Thymus (tissue), 14 donors: ENCODE measurements at places on chromosomes 6 and 20. TPM values are rescaled to one million over a fixed set of nuclear protein-coding genes. Genes with fewer than 3 reads are reported as not detected.

GRCh38 chr6:155411154-155412052 lies 44.2 kb downstream of the NOX3 start:
- H3K4me1 ChIP-seq: no peaks in the 10 kb centered on the region
- no peak overlapping the region for H3K27ac ChIP-seq
- no peak overlapping the region for H3K4me3 ChIP-seq
- H3K36me3 ChIP-seq: no peaks in the 10 kb centered on the region
- no peaks in the 10 kb centered on the region for H3K27me3 ChIP-seq

DNA sequence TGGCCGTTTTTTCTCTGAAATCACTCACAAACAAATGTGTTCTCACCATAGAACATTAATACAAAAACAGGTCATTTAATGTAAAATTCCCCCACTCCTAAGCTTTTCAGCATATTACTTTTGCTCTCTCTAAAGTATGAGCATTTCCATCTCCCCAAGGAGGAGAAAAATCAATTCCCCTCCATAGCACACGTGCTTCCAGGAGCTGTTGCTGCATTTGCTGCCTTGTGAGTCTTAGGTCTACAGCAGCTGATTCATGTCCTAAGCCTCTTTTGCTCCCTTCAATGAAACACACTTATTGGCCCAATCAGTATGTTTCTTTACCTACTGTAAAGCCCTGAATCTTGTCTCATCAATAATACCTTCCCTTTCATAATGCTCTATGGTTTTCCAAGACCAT lies 6.4 kb upstream of the COL9A1 start:
- no peaks in the 10 kb centered on the region for H3K4me1 ChIP-seq

GRCh38 chr20:44129911-44130718 lies 56.9 kb downstream of the JPH2 start:
- no peaks in the 10 kb centered on the region for H3K4me1 ChIP-seq
- no peak overlapping the region for H3K27ac ChIP-seq
- DNase-seq: no peak
- H3K27me3 ChIP-seq: peaks cover 2% of the 10 kb centered on the region
- no peak overlapping the region for H3K4me3 ChIP-seq
- H3K36me3 ChIP-seq: no peaks in the 10 kb centered on the region

DNA sequence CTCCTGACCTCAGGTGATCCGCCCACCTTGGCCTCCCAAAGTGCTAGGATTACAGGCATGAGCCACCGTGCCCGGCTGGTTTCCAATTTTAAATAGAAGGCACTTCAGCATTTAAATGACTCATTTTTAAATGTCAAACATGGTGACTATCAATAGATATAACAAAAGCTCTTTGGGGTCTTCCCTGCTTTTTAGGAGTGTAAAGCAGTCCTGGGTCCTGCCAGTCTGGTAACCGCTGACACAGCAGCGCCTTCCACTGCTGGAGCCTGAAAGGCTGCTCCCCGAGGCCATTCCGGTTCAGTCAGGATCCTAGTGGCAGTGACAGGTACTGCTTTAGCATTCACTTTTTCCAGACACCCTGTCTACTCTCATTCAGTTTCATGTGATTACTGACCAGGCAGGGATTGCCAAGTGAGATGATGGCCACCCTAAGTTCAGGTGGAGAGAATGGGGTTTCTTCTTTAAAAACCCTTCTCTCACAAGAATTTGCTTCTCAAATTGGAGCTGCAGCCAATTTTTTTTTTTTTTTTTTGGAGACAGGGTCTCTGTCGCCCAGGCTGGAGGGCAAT lies 5.1 kb downstream of the DIDO1 start:
- H3K4me3 ChIP-seq: no peak overlapping the region
- no peaks in the 10 kb centered on the region for H3K27me3 ChIP-seq
- DNase-seq: no peak
- no peak overlapping the region for H3K27ac ChIP-seq
- no peaks in the 10 kb centered on the region for H3K36me3 ChIP-seq
- peaks cover 80% of the 10 kb centered on the region for H3K4me1 ChIP-seq

- H3K36me3 ChIP-seq: no peaks in the 10 kb centered on the region
- no peak for DNase-seq
- H3K27me3 ChIP-seq: no peaks in the 10 kb centered on the region
- H3K4me1 ChIP-seq: no peaks in the 10 kb centered on the region
- no peak overlapping the region for H3K27ac ChIP-seq
Measured at GRCh38 chr6:152598901-152599537, 38.1 kb downstream of the SYNE1 start.

GRCh38 chr6:42498473-42499128 lies 46.9 kb upstream of the TRERF1 start:
- no peaks in the 10 kb centered on the region for H3K27me3 ChIP-seq
- H3K27ac ChIP-seq: no peak overlapping the region
- no peak for DNase-seq

GRCh38 chr20:23605867-23606651 lies at the start of gene CST9:
Gene CST9 (minus strand): TSS chr20:23605917. CDS start chr20:23605864, 53 bp downstream.
- no peaks in the 10 kb centered on the region for H3K27me3 ChIP-seq
- H3K27ac ChIP-seq: peak within 1 kb of the TSS; percentile 48
- DNase-seq: no peak
- H3K4me1 ChIP-seq: peaks cover 47% of the 10 kb centered on the region
- H3K4me3 ChIP-seq: no peak within 1 kb of the TSS
- no peaks in the 10 kb centered on the region for H3K36me3 ChIP-seq

The PROKR2 gene
- not detected for total RNA-seq

The E2F1 gene
- total RNA-seq: 13.3 TPM

The ZKSCAN8 gene
- total RNA-seq: 10.4 TPM

The LKAAEAR1 gene
- total RNA-seq: 0.80 TPM

The SLC35F1 gene
- total RNA-seq: 0.14 TPM

The SH3BGRL2 gene
- total RNA-seq: 3.8 TPM
